SK-N-DZ (cell line): ENCODE measurements at places on chromosomes 4 and X.

DNA sequence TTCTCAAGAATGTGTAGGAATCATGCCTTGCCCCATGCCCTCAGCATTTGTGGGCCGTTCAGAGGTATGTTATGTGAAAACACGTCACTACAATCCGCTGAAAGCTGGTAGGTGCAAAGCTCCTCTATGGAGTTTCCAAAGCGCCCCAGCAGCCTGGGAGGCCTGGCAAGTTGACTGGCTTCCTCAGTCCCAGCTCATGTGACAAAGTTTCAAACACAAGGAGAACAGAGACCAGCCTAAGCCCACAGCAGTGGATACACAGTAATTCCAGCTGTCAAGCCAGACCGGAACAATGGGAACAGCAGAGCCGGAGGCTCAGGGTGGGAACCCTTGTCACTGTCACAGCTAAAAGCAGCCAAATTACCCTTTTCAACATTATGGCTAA, 33.5 kb downstream of the NAT8L start:
- no peak for DNase-seq

DNA sequence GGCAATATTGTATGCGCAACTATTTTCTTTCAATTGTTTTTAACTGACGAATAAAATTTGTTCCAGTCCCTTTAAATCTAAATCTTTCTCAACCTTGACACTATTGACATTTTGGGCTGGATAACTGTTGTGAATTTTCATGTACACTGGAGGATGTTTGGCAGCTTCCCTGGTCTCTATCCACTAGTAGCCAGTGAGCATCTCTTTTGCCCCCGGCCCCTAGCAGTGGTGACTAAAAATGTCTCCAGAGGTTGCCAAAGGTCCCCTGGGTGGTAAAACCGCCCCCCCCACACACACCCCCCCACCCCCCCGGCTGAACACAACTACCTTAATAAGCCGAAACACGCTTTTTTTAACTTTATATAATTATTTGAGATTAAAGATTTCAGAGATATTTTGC, 514 bp downstream of the FANCB start:
- peak; percentile 0 for DNase-seq

DNA sequence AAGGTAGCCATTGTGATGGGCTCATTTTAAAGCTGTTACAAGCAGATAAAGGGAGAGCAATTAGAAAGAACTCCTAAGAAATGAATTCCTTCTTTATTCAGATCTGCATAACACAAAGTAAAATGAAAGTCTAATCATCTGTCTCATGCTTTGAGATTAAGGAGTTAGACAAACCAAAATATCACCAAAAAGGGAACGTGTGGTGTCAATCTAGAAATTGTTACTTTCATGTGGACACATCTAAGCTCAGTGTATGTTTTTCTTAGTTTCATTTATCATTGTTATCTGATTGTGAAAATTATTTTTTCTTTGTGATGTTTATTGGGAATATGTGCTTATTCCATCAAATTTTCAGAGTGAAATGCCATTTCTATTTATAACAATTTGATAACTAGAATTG, 80.3 kb downstream of the BANK1 start:
- no peak for DNase-seq

DNA sequence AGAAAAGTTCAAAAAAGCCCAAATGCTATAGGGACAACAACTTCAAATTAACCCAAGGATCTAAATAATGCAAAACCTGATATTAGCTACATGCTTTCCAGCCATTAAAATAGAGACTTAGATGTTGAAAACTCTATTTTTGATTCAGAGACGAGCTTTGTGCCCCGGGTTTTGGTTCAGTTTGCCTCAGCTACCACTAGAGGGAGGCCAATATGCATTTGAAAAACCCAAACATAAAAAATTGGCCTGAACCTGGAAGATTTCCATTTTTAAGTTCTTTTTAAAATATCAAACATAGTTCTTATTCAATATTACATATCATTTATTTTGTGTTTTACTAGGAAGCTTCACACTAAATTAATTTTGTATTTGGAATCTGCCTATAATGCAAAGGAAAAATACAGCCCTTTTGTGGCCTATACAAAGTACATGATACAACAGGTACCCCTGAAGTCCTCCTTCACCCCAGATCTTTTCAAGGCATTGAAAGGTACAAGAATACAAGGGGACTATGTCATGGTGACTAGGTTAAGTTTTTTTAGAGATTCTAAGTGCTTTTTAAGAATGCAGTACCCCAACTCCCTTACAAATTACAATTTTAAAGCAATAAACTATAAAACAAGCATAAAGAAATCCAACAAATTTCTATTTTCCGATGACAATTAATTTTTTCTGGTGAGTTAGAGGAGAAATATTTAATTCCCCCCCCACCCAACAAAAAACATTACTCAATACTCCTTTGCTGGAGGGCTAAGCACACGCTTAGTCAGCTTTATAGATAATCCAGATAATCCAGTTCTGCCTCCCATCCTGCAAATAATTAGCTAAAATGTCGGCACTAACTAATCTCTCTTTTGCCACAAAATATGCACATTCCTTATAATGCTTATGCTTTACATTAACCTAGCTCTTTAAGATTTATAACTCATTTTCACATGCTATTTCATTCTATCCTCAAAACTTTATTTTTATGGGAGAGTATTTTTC, 97.7 kb upstream of the PTPN13 start:
- DNase-seq: peak; percentile 31

GRCh38 chr4:11487139-11487538, 58.4 kb upstream of the HS3ST1 start:
- DNase-seq: no peak

GRCh38 chrX:102129473-102129872, 4.0 kb downstream of the TCEAL2 start:
- no peak for DNase-seq

- no peak for DNase-seq
Observed at GRCh38 chr4:25835384-25835783, 27.4 kb downstream of the SEL1L3 start.

DNA sequence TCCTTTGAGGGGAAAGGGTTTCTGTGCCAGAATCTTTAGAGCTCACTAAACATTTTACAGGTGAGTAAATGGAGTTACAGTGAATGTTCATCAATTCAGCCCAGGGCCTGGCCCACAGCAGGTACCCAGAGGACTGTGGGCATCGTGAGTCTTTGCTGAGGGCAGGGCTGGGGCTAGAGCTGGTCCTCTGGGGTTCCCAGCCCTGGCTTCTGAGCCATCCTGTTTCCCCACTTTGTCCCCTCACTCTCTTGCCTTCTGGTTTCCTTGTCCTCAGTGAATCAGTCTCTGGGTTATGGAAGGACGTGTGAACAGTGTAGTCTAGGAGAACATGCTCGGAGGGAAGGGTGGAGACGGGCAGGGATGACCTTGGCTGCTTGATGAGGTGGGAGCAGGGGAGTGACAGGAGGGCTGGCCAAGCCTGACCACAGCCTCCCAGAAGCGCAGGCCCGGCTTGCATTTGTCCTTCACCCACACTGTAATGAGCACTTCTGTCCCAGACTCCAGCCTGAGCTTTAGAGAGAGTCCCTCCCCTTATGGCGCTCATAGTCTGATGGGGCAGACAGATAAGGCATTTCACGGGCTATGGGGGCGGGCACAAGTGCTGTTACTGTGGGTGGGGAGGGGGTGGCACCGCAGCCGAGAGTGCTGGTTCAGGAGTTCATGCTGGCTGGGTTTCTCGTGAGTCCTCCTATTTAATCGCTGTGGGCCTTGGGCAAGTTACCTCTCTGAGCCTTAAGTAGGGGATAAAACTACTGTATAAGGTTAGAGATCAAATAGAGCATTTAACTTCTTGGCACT, 17.3 kb downstream of the TBC1D14 start:
- peak; percentile 50 for DNase-seq

- DNase-seq: no peak
Observed at GRCh38 chr4:78766026-78766425, 10.1 kb upstream of the BMP2K start.

GRCh38 chr4:36997727-36998126, 246.8 kb upstream of the NWD2 start:
- no peak for DNase-seq

DNA sequence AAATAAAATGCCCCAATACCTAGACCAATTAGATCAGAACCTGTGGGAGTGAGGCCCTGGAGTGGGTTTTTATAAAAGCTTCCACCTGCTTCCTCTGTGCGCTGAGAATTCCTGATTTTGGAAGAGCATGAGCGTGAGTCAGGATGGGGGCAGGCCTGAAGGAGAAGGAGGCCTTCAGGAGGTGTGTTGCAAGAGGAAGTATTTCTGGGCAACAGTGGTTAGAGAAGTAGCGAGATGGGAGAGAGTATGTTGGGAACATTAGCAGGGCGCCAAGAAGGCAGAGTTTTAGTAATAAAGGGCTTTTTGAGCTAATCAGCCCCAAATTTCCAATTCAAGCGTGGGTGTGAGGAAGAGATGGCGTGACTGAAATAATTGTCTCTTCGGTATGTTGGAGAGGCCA, 349.8 kb downstream of the UNC5C start:
- DNase-seq: no peak

DNA sequence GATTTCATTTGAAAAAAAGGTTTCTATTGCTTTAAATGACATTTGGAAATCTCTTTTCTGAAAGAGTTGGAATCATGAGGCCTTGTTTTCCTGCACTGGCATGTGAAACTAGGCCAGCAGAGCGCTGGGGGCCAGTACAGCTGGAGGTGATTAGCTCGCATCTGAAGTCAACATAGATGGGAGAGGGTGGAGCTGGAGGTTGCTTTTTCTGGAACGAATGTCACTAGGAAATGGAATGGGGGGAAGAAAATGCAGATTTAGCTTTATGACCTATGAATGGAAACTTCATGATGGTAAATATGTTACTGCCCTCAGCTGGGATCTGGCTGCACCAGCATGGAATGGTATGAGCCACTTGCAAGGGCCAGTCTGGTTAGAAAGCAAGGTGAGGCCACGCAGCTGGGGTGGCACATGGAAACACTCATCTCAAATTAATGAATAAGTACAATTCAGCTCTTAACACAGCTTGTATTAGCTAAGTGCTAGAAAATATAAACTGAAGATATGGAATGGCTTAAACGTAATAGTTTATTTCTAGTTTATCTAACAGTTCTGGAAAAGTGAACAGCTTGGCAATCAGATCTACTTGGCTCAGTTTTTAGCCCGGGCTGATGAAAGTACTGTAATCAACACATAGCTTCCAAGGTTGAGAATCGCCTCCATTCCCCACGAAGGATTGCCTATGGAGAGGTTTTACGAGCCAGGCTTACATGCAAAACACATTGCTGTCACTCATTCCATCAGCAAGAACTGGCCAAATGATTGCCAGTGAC, 32.5 kb downstream of the SLC10A6 start:
- DNase-seq: no peak

DNA sequence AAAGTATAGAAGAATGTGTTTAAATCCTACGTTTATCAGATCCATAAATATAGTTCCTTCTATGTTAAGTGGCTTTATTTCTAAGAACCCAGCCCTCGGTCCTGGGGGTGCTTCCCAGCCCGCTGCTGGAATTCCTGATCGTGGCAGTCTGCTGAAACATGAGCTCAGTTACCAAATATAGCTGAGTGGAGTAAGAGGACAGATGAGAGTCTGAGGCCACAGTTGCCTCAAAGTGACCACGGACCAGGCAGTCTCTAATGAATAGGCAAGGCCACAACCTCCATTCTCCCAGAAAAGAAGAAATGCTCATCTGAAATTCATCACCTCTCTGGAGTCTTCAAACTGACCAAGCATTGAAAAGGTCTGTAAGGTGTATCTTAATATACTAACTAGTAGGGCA, at the start of gene PALLD:
Gene PALLD (plus strand): TSS at position 219 of the 400 bp plus-strand sequence.
- DNase-seq: no peak

DNA sequence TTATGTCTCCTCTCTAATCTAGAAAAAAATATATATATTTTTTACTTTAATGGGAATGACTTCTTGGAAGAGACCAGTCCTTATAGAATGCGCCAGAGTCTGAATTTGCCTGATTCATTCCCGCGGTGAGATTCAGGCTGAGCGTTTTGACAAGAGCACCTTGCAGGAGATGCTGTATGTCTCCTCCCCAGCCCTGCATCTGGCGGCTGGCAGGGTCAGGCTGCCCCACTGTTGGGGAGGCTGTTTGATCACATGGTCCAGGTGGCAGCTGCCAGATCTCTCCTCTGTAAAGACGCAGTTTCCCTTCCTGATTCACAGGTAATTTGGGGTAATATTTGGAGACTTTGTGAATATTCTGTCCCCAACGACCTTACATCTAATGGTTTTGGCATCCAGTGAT, 9.7 kb downstream of the PDZD4 start:
- DNase-seq: no peak

DNA sequence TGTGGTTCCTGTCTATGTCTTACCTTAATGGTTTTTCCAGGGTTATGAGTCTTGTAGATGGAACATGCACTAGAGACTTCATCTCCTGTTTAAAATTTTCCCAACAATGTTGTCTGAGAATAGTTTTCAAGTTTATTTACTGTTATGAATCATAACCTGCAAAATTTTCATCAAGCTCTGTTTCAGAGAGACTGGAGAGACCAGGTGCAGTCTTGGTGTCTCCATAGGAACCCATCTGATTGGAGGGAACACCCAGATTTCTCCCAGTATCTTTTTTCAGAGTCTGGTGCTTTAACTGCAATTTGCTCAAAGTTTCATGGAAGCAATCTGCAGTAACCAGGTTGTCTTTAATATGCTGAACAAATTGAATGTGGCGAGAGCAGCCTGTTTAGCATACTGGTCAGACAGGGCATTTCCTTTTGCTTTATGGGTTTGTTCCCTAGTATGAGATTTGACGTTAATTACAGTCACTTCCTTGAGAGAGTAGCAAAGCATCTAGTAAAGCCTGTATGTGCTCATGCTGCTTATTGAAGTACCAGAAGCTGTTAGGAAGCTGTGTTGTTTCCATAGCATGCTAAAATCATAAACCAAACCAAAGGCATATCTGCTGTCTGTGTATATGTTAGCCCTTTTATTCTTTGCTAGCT, 18.8 kb upstream of the VSIG1 start:
- no peak for DNase-seq

- DNase-seq: no peak
Observed at GRCh38 chr4:151260526-151260925, 16.4 kb upstream of the PRSS48 start.

- DNase-seq: no peak
Observed at GRCh38 chr4:24780936-24781495, 14.4 kb upstream of the SOD3 start.

GRCh38 chrX:10986616-10987015, 124.5 kb upstream of the HCCS start:
- no peak for DNase-seq

DNA sequence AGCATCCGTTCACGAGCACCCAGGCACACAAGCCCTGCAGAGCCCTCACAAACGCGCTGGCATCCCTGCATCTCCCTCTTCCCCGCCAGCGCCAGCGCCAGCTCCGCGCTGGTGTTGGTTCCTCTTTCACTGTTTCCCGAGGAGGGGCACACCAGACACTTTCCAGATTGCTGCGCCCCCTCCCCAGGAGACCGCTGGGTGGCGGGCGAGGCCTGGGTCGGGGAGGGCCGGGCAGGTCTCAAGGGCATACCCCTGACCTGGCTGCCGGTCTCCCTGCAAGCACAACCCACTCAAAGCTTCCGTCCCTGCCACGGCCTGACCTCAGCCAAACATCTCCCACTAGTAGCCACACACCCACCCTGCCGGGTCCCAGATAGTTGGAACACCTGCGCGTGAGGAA, 2.2 kb upstream of the NKX1-1 start:
- DNase-seq: no peak

GRCh38 chr4:82601242-82602015, 39.6 kb upstream of the TMEM150C start:
- DNase-seq: no peak
